ENCODE measurements at places on chromosomes 7 and 10.

GRCh38 chr7:42573881-42574672, 337.1 kb upstream of the GLI3 start:
- DNase-seq = no peak

GRCh38 chr10:132859084-132859855, 73.3 kb upstream of the NKX6-2 start:
- no peak for DNase-seq

DNA sequence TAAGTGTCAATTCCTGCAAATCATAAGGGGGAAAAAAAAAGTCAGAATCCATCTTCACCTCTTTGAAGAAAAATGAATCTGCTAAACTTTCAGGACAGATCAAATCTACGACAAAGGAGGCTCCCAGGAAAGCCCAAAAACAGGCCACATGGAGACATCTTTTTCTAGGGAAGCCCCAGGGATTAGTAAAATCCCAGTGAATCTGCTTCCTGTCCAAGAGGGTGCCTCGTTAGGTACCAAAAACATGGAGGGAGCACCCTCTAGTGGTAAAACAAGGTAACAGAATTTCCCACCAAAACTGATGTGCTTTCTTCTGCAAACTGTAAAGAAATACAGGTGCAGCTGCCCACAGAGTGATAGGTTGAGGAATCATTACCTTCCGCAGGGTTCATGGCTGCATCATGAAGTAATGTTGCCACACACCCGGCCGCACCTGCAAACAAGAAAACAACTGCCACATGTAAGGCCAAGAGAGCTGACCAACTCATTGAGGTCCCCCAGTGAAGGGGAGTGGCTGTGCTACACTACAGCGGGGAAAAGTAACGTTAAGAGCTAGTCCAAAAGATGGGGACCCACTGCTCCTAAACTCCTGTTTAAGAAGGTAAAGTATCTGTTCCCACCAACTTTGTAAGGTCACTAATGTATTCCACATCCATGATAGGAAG, 7.9 kb downstream of the SLC25A28 start:
- DNase-seq = no peak

DNA sequence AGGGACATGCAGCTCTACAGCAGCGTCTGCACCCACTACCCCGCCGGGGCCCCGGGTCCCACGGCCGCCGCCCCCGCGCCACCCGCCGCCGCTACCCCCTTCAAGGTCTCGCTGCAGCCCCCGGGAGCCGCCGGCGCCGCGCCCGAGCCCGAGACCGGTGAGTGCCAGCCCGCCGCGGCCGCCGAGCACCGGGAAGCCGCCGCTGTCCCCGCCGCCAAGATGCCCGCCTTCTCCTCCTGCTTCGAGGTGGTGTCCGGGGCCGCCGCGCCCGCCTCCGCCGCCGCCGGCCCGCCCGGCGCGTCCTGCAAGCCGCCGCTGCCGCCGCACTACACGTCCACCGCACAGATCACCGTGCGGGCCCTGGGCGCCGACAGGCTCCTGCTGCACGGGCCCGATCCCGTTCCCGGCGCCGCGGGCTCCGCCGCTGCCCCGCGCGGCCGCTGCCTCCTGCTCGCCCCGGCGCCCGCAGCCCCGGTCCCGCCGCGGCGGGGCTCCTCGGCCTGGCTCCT, 631 bp downstream of the OTUD1 start:
- DNase-seq = no peak

DNA sequence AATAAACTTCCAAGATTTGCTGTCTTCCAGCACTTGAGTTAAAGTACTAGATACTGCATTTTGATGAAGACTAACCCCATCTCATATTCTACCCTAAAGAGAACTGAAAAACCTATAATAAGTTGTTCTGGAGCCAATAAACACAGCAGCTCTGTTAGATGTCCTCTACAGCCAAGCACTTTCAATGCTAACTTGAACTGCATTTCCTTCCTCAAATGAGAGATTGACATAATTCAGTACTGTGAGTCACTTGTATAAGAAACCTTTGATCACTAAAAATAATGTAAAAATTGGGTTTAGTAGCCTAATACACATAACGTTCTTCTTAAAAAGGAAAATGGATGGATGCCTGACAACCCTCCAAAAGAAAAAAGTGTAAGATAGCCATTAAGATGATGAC, 81.3 kb downstream of the ITGB8 start:
- DNase-seq = no peak

- DNase-seq = no peak
Measured at GRCh38 chr7:32248522-32248921, 178.3 kb upstream of the PDE1C start.

DNA sequence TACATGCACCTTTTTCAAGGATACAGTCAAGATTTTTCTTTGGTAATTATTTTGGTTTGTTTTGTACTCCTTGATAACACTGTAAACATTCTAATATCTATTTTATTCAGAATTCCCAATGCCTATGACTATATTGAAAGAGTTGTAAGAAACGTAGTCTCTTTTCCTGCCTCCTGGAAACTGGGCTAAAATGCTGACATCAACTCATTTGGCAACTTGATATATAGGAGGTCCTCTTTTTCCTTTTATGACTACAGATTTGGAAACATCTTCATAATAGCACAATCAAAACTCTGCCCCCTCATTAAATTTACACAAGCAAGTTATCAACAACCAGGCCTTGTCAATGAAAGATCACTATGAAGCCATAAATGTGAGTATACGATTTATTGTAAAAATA, 422.3 kb upstream of the PCDH15 start:
- DNase-seq = no peak

DNA sequence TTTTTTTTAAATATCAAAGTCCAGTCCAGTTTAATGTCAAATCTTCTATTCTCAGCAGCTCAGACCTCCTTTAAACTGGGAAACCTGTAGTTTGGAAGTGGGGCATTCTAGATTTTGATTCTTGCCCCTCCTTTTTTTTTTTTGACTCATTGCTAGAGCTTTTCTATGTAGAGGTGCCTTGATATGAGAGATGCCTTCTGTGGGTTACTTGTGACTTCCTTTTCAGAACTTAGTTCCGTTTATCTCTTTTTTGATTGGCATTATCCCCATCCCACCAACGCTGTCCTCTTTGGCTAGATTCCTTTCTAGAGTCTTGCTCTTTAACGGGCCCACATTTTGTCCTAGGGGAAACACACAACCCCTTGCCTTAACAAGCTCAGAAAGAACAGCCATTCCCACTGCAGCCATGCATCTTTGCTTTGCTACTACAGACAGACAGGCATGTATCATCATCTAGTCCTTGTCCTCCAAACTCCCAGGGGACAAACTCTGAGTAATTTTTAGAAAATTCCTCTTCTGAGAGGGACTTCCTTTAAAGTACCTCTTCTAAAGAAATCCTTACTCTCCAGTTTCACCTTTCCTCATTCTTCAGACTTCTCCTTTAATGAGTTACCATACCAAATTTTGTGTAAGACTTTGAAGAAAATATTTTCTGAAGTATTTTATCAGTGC, 153.6 kb downstream of the PHF14 start:
- DNase-seq = no peak

DNA sequence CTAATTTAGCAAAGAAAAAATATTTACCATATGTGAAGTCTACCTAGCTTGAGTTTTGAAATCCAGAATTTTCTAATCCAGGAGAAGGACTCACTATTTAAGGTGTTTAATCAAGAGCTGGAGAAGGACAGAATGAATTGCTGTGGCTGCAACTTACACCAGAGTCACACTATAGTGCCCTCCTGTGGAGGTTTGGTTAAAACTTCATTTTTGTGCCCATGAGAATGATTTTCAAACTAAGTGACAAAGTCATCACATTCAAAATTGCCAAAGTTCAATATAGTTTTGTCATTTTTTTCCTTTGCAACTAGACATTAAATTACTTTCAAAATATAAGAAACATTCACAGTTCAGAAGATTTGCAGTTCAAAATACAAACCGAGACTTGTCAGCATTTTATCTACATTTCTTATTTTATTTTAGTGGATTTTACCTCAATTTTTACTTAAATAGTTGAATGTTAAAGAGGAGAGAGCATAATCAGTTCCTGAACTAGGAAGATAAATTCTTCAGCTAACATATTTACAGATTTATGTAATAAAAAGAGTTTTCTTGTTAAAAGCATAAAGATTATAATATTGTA, 70.7 kb downstream of the CABCOCO1 start:
- no peak for DNase-seq

DNA sequence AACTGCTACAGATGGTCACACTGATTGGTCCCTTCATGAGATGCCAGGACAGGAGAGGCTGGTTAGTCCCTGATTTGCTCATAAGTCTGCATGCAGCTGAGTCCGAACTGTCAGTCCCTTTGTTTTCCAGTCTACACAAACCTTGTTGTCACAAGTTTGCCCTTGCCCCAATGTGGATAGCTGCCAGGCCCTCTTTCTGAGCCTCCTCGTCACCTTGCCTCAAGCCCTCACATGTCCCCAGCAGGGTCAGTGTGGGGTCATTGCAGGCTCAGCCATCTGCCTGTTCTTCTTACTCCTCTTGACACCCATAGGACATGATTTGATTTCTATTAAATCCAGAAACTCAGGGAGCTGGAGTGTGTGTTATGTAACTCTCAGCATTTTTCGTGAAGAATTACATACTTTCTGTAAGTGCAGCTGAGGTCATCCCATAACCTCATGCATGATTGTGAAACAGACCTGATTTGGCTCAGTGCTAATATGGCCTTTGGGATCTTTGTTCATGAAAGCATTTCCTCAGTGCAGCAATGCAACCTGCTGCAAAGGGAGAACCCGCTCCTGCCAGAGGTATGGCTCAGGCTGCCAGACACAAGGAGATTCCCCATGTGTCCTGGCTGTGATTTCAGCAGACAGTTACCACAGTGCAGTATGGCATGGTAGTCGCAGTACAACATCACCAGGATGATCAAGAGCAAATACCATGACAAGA, 70.0 kb upstream of the ZMIZ2 start:
- no peak for DNase-seq

GRCh38 chr10:121928528-121928884, 675 bp upstream of the ATE1 start:
- no peak for DNase-seq

GRCh38 chr7:82722946-82723345, 279.4 kb upstream of the CACNA2D1 start:
- DNase-seq = no peak

DNA sequence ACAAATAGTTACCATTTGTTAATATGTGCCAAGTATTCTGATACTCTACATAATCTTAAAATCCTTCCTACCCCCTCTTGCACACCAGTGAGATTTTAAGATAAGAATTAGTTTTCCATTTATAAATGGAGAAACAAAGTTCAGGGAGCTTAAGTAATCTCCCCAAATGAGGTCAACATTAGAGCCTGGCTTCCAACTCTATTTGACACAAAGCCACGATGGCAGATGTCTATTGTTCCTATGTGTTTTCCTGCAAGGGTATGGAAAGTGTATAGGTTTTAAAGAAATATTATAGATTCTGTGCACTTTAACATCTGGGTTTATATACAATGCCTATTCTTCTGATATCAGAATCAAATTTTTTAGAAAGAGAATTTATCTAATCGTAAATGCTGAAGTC, 143.9 kb upstream of the SEMA3C start:
- DNase-seq = no peak

GRCh38 chr10:108095932-108096925, 931.7 kb upstream of the SORCS1 start:
- no peak for DNase-seq

DNA sequence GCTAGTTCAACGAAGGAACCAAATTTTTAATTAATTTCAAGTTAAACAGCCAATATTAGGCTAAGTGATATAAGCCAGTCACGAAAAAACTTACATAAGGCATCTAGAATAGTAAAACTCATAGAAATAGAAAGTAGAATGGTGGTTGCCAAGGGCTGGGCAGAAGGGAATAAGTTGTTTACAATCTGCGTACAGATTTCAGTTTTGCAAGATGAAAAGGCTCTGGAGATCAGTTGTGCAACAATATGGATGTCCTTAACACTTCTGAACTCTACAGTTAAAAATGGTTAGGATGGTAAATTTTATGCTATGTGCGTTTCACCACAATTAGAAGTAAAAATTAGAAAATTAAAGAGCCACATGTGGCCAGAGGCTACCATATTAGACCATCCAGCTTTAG, 13.3 kb downstream of the SCRN1 start:
- no peak for DNase-seq

Data from omental fat pad (tissue), 4 donors.